ENCODE measurements at places on chromosomes 4 and X.

DNA sequence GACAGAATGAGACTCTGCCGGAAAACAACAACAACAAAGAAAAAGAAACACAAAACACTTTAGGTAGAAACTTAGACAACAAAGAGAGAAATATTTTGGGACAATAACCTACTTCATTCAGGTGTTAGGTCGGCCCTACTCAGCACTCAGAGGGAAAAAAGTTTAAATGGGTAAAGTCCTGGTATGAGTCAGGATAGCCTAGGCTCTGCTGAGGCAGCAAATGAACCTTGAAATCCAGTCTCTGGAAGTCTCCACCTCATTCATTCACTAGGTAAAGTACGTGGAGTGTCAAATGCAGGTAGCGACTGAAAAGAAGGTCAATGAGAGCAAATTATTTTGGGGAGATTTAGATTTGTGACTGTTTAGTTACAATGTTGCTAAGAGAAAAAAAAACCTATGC lies 127.4 kb downstream of the FHDC1 start:
- DNase-seq: no peak

GRCh38 chr4:8746523-8747466 lies 124.8 kb downstream of the HMX1 start:
- DNase-seq: no peak

- DNase-seq: no peak
These were observed 191.0 kb upstream of the EMCN start for GRCh38 chr4:100708776-100709175.

DNA sequence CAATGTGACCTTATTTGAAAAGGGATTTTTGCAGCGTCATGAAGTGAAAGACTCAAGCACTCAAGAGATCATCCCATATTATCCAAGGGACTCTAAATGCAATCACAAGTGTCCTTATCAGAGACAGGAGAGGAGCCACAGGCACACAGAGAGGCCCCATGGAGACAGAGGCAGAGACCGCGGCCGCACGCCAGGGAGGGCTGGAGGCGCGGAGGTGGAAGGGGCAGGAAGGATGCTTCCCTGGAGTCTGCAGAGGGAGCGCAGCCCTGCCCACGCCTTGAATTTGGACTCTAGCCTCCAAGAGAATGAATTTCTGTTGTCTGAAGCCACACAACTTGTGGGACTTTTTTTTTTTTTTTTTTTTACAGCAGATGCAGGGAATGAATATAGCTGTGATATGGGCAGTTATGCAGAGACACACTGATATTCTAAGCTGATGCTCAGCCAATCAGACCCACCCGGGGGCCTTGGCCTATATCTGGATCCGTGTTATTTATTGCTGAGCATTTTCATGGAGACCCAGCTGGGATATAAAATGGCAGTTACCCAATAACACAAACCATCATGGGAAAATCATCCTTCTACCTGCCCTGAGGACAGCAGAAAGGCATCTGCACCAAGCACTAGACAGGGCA lies 244.8 kb upstream of the PSAPL1 start:
- no peak for DNase-seq

GRCh38 chrX:15343075-15343476 lies 7.8 kb upstream of the PIGA start:
- no peak for DNase-seq

DNA sequence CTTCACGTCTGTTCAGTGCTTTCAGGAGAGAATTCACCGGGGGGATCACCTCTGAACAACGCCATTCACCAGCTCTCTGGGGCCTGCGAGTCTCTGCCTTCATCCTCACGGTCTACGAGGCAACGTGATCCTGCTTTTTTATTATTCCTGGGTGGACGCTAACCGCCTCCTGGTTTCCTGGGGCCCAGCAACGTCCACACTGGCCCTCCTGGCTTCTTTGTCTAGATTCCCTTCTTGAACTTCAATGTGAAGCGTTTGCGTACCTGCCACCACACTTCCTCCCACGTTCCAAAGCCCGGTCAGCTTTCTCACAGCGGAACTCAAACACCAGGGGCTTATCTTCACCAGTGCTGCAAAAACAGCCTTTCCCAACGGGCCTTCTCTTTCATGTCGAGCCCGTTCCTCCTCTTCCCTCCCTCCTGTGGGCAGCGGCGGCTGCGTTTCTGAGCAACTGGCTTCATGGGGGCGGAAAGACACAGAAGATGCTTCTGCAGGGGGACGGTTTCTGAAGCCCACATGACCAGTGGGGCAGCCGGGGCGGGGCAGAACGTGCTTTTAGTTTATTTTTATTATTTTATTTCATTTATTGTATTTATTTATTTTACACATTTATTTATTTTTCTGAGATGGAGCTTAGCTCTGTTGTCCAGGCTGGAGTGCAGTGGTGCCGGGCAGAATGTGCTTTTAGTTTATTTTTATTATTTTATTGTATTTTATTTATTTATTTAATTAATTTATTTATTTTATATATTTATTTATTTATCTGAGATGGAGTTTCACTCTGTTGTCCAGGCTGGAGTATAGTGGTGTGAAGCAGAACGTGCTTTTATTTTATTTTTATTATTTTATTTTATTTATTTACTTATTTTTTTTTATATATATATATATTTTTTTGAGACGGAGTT lies 64.6 kb downstream of the CRLF2 start:
- DNase-seq: no peak

- no peak for DNase-seq
These were observed 72.8 kb downstream of the DHX15 start for GRCh38 chr4:24511371-24512063.

- DNase-seq: no peak
These were observed 11.2 kb upstream of the C1QTNF7 start for GRCh38 chr4:15416357-15417232.

DNA sequence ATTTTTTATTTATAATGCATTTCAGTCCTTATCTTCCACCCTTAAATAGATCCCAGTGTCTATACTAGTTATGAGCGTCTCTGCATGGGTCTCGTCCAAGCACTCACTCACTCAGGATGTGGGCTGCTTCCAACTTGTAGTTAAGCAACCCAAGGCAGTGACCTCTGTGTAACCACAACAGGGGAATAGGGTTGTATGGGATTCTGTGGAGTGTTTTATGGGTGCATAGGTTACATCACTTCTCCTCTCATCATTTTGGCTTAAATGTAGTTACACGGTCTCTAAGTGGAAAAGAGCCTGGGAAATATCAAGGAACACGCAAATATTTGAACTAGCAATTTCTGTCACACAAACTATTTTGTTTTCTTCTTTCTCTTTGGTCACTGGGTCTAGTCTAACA lies 931.0 kb downstream of the STIM2 start:
- DNase-seq: no peak

- no peak for DNase-seq
These were observed 44.8 kb upstream of the HMX1 start for GRCh38 chr4:8916351-8916885.

DNA sequence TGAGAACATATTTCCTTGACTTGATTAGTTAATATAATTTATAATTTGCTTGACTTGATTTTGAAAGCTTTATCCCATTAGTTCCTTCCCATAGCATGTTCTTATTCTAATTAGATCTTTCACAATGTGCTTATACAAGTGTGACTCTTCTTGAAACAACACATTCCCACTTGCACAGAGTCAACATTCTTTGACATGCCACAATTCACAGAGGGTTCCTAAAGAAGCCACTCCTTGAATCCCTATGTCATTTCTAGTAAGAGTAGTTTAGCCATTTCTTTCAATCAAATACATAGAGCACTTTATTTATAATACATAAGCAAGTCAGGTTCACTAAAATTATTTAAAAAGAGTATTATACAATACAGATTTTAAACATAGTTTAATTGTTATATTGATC lies 228.9 kb upstream of the GRID2 start:
- DNase-seq: no peak

- no peak for DNase-seq
These were observed 3.1 kb downstream of the DCAF16 start for GRCh38 chr4:17807446-17807845.

DNA sequence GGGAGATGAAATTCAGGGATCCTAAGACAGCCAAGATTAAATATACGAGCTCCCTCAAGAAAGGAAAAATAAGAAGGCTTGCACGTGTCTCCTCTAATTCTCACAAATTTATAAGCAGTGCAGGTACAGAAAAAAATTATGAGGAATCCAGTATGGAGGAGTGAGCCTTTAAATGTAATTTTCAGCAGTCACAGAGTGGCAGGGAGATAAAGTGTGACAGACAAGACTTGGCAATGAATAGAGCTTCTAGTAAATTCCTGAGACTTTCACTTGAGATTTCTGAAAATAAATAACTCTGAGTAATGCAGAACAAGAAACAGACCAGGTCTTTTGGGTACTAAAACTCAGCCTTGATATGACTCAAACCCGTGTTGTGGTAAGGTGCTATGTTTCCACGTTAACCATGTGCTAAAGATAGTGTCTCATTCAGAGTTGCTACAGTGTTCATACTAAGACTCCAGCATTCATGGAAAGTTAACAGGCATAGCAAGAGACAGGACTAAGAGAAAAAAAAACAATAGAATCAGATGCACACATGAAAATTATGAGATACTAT lies 119.8 kb downstream of the SPOCK3 start:
- DNase-seq: no peak

DNA sequence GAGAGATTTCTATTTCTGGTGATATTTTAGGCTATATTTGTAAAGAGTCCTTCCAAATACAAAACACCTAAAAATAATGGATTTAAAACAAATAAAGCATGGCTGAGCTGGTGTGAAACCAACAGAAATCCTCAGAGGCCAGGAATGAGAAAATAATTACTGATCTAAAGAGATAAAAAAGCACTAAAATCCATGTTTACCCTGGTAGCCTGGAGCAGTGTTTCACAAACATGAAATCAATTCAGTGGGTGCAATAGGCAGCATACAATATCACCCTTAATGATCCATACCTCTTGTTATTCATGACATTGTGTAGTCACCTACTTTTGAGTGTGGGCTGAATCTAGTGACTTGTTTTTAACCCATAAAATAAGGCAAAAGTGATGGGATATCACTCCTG lies 14.6 kb downstream of the PFKFB1 start:
- no peak for DNase-seq

GRCh38 chr4:60808726-60809485 lies 391.2 kb upstream of the ADGRL3 start:
- DNase-seq: no peak

- no peak for DNase-seq
These were observed 8.0 kb downstream of the MSX1 start for GRCh38 chr4:4867375-4868039.

DNA sequence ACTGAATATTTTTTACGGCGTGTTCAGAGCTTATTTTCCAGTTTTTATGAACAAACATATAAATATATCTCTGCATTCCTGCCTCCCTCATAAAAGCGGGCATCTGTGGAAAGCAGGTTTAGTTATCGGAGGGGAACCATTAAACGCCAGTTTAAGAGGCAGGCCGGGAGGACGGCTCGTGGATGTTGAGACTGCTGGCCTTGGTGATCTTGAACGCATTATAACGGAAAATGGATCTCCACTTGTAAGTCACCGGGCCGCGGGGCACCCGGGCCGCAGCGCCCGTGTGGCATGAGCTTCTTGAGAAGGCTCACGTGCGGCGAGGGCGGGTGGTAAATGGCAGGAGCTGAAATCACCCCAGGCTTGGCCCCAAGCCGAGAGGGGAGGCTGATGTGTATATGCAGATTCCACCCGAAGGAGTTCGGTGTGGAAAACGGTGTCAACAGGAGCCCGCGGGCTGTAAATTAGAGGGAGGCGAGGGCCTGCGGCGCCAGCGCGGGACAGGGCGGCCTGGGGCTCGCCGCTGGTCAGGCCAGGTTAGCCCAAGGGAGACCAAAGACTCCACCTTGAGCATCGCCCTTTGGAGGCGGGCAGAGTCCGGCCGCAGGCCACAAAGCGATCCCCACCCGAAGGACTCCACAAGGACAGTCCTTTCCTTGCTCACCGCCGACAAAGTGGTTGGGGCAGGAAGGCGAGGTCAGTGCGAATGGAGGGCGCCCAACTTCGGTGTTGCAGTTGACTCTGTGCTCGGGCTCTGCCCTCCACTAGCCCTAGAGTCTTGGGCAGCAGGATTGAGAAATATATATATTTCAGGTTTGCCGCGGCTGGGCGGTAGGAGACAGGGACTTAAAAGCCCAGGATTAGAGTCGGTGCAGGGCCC lies 1.3 kb upstream of the HAND2 start:
- no peak for DNase-seq

- DNase-seq: no peak
These were observed 365.5 kb downstream of the ZNF674 start for GRCh38 chrX:46179748-46180147.

- no peak for DNase-seq
These were observed 155.4 kb upstream of the FTHL17 start for GRCh38 chrX:31227250-31227649.

Measured in LoVo (cell line).